Neural crest cell (in vitro differentiated cells): ENCODE measurements at places on chromosomes 12 and 14. TPM values are rescaled to one million over a fixed set of nuclear protein-coding genes. Genes with fewer than 3 reads are reported as not detected.

The SLC10A1 gene
- total RNA-seq: not detected in 2 replicates

The OR4E2 gene
- total RNA-seq: not detected in 2 replicates

GRCh38 chr12:47121146-47121545, 41.4 kb upstream of the AMIGO2 start:
- peaks cover 24% of the 10 kb centered on the region for H3K4me1 ChIP-seq
- H3K36me3 ChIP-seq: no peaks in the 10 kb centered on the region
- H3K27me3 ChIP-seq: no peaks in the 10 kb centered on the region
- no peak for DNase-seq
- H3K4me3 ChIP-seq: no peak overlapping the region
- H3K27ac ChIP-seq: no peak overlapping the region

The DTX1 gene
- total RNA-seq: 8.1 and 8.4 TPM in 2 replicates

The CD163L1 gene
- 1.2 and 1.6 TPM in 2 replicates for total RNA-seq

DNA sequence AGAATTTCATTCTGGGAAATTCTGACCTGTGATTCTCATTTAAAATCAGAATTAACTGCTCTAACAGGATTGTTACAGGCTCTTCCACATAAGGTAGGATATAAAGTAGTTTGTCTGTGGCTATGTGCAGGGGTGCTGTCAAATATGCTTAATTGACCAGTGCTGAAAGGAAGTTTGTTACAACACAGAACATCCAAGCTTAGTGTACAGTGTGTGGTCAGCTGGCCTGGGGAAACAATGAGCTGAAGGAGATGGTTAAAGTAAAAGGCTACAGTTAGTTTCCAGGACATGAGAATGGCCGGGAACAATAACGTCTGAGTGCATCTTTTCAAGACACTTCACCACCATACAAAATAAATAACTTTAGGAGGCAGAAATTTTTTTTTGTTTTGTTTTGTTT, 68.0 kb downstream of the PKP2 start:
- H3K4me3 ChIP-seq: no peak overlapping the region
- H3K4me1 ChIP-seq: no peaks in the 10 kb centered on the region
- DNase-seq: no peak

DNA sequence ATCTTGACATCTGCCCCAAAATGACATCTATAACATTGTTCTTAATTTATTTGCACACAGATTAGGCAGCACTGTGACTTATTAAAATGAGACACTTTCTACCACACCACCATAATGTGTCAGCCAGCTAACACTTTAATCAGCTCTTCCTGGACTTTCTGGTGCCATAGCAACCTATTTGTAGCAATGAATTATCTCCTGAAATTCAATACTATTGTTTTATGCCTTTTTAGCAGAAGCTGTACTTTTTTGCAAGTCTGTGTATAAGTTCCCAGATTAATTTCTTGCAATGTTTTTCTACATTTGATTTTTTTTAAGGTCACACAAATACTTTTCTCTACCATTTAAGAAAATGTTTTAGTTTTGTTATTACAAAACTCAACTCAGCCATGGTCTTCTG, 72.8 kb upstream of the SAV1 start:
- DNase-seq: no peak
- no peaks in the 10 kb centered on the region for H3K4me1 ChIP-seq
- peaks cover 14% of the 10 kb centered on the region for H3K36me3 ChIP-seq
- no peaks in the 10 kb centered on the region for H3K27me3 ChIP-seq
- H3K27ac ChIP-seq: no peak overlapping the region

- no peak overlapping the region for H3K27ac ChIP-seq
- H3K4me1 ChIP-seq: no peaks in the 10 kb centered on the region
- no peaks in the 10 kb centered on the region for H3K36me3 ChIP-seq
- H3K4me3 ChIP-seq: no peak overlapping the region
- no peaks in the 10 kb centered on the region for H3K27me3 ChIP-seq
Measured at GRCh38 chr12:84637926-84638325, 274.7 kb downstream of the SLC6A15 start.

The LRRC10 gene
- not detected in 2 replicates for total RNA-seq
